Stimulated activated naive CD8-positive, alpha-beta T cell treated with anti-CD3 and anti-CD28 coated beads, Interleukin-15, amount 100 ng/mL, for 72 hours (primary cell): ENCODE measurements at places on chromosomes 2 and 18.

- DNase-seq: no peak
These were observed 617 bp upstream of the ALPG start for GRCh38 chr2:232405943-232406510.

DNA sequence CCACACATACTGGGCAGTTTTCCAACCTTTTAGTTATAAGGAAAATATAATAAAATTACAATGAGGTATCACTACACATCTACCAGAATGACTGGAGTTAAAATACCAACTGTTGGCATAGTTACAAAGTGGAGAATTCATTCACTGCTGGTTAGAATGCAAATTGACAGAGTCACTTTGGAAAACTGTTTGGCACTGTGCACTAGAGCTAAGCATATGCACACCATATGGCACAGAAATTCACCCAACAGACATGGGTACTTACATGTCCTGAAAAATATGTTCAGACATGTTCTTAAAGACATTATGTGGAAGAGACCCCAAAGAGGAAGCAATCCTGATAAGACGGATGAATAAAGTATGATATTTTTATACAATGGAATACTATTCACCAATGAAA, 686.1 kb upstream of the RAB6C start:
- DNase-seq: no peak

GRCh38 chr18:23573626-23574431, 12.5 kb downstream of the NPC1 start:
- DNase-seq: no peak

GRCh38 chr2:67694445-67694844, 297.3 kb downstream of the ETAA1 start:
- no peak for DNase-seq

GRCh38 chr2:159130302-159130701, 156.2 kb downstream of the WDSUB1 start:
- DNase-seq: no peak

DNA sequence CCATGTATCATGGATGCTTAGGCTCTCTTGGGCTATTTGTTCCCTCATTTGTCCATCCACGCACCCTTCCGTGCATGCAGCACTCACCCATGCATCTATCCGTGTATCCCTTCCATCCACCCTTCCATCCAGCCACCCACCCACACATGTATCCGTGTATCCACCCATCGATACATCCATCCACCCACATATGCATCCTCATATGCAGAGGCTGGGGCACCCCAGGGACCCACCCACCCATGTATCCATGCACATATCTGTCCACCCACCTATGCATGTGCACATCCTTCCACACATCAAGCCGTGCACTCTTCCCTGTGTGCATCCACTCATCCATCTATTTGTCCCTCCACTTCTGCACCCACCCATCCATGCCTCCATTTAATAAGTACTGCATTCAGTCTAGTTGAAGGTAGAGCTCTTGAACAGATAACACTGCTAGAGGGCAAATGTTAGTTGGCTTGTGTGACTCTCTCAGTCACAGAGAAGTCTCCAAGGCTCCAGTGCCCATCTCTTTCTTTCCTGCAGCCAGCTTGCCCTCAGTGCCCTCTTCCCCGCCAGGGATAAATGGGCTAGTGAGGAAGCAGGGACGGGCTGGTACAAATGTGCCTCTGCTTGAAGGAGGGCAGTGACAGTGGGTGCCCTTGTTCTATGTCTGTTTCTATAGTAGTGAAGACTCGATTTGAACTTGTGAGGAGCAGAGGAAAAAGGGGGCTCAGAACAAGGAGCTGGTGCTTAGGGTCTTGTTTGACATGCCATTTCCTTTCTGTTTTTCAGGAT, 61.5 kb downstream of the EMILIN2 start:
- no peak for DNase-seq

GRCh38 chr2:209005371-209005770, 418.5 kb upstream of the MAP2 start:
- no peak for DNase-seq

GRCh38 chr18:25099895-25100294, 252.1 kb downstream of the ZNF521 start:
- no peak for DNase-seq

GRCh38 chr2:56812432-56812831, 628.6 kb downstream of the CCDC85A start:
- no peak for DNase-seq

GRCh38 chr2:68643874-68644485, 601 bp downstream of the PROKR1 start:
- no peak for DNase-seq

GRCh38 chr2:67412424-67412823, 15.3 kb downstream of the ETAA1 start:
- no peak for DNase-seq

DNA sequence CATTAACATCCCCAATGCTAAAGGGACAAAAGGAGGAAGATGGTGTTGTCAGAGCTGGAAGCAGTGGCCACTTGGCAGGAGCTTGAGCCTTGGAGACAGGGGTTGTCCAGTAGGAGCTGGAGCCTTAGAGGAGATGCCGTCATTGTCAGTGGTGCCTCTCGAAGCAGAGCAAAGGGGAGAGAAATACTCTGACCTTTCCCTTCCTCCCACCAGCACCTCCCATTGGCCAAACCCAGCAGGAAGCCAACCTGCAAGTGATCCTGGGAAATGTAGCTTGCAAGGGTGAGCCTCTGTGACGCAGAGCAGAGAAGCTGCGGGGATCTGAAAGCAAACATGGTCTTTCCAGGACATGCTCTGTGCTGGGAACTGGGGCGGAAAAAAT, 33.7 kb upstream of the MRPL19 start:
- no peak for DNase-seq

DNA sequence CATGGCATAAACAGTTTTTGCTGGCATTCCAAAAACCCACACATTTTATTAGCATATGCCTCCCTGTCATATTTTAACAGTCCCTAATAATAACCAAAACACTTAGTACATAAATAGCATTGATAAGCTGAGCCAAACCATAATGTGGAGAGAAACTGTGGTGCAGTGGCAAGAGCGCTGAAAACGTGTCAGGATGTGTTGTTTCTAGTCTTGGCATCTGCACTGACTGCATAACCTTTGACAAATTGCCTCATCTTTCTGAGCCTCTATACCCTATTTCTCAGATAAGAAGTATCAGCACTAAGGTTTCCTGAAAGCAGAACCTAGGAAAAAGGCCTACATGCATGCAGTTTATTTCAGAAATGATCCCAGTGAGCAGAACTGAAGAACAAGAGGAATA, 41.4 kb downstream of the RAD51AP2 start:
- no peak for DNase-seq

DNA sequence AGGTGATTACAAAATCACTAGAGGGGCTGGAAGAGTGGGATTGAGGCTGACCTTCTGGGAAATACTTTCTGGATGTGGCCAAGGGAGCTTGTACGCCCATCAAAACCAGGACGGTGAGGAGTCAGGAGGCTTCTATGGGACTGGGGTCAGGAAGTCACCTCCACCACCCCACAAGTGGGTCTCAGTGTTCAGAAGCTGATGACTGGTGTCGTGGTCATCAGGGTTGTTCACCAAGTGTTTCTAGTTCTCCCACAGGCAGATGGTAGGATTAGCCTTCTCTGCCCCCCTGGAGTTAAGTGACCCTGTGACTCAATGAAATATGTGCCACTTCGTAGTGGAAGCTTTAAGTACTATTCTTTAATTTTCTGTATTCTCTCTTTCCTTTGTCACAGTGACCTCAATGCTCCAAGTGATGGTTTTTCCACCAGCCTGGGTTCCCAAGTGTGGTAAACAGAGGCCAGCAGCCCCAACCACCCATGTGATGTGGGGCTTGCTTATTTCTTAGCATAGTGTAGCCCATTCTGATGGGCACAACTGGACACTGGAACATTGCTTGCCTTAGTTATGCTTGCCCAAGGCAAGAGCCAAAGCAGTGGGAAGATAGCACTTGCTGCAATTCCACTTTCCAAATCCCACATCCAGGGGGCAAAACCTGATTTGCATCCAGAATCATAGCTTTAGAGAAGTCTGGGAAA, 258.8 kb downstream of the CYP26B1 start:
- no peak for DNase-seq

DNA sequence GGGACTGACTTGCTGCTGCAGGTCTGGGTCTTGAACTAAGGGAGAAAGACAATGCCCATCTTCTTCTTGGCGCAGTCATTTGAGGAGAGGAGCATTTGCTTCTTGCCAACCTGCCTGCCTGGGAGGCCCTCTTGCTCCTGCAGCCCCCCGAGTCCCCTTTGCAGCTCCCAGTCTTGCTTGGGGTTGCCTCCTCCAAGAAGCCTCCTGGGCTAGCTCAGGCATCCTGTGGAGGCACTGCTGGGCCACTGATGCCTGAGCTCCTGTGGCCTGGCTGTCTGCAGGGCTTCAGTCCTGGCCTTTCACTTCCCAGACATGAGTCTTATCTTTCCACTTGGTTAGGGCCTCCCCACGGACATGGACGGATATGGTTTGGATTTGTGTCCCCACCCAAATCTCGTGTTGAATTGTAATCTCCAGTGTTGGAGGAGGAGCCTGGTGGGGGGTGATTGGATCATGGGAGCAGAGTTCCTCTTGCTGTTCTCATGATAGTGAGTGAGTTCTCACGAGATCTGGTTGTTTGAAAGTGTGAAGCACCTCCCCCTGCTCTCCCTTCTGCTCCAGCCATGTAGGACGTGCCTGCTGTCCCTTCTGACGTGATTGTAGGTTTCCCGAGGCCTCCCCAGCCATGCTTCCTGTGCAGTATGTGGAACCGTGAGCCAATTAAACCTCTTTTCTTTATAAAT, 17.3 kb downstream of the HPCAL1 start:
- DNase-seq: no peak

GRCh38 chr2:221747289-221747972, 175.3 kb upstream of the EPHA4 start:
- DNase-seq: no peak

- no peak for DNase-seq
These were observed 7.7 kb upstream of the DSG3 start for GRCh38 chr18:31439807-31440325.

GRCh38 chr2:211692689-211693088, 845.9 kb downstream of the ERBB4 start:
- DNase-seq: no peak

GRCh38 chr2:134703426-134703825, 15.4 kb downstream of the TMEM163 start:
- no peak for DNase-seq

DNA sequence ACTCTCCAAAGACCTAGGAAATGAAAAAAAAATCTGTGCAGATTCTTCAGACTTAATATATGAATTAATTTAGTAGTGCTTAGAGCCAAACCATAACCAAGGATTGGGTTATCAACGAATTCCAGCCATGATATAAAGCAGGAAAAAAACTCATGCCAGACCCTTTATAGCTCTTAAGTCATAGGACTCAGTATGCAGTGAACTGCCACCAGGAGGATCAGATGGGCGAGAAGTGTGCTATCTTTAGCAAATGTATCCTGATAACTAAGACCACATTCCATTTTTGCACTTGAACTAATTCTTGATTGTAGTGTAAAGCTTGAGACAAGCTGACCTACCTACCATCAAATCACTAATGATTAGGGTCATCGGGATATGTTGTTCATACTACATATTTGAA, 178.1 kb downstream of the IKZF2 start:
- DNase-seq: no peak

DNA sequence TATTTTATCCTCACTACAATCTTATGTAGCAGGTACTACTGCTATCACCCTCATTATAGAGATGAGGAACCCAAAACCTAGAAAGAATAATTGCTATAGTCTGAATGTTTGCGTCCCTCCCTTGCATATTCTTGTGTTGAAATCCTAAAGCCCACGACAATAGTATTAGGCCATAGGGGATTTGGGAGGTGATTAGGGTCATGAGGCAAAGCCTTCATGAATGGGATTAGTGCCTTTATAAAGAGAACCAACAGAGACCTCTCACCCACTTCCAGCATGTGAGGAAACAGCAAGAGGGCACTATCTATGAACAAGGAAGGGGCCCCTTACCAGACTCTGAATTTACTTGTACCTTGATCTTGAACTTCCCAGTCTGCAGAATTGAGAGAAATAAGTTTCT, 500.3 kb upstream of the FAM98A start:
- no peak for DNase-seq

DNA sequence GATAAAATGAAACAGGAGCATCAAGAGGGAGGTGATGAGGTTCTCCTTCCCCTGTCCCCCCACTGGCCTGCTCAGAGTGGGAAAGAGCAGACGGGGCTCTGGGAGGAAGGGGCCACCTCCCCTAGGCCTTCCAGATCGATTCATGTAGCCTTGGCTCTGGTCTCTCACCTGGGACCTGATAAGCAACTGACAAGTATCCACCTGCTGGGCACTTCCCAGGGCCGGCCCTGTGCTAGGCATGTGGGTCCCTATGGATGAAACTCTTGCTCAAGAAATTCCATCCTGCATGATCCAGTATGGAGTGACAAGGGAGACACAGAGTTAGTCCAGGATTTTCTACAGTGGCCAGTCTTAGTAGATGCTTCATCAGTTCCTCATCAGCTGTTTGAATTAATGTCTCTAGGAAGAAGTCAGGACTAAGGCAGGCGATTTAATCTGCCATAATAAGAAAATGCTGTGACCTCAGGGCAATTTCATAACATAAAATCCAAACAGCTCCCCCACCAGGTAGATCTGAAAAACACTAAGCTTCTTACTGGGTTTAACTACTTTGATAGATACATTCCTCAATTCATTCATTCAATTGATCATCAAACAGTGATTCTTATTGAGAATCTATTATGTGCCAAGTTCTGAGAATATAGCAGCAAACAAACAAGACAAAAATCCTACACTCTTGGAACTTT, 44.7 kb upstream of the ZFP36L2 start:
- no peak for DNase-seq

DNA sequence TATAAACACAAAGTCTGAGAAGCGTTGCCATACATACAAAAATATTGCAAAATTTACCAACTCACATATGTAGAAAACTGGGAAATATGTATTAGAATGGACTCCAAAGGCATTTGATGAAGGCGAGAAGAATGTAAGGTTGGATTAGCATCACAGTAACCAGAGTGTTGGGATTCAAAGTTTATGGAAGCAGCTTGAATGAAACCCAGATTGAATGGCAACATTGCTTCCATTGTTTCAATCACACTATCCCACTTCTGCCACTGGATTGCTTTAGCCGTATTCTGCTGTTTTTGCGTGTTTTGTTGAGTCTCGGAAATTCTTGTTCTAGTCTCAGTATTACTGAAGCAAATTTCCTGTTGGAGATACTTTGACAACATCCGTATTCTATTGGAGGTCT, 609.0 kb upstream of the LRATD1 start:
- no peak for DNase-seq

- DNase-seq: peak; percentile 6
These were observed 80.6 kb upstream of the DOCK10 start for GRCh38 chr2:225122583-225123486.

GRCh38 chr18:392928-393573, 107.5 kb downstream of the COLEC12 start:
- no peak for DNase-seq
